ENCODE measurements at places on chromosomes 5 and 9.

DNA sequence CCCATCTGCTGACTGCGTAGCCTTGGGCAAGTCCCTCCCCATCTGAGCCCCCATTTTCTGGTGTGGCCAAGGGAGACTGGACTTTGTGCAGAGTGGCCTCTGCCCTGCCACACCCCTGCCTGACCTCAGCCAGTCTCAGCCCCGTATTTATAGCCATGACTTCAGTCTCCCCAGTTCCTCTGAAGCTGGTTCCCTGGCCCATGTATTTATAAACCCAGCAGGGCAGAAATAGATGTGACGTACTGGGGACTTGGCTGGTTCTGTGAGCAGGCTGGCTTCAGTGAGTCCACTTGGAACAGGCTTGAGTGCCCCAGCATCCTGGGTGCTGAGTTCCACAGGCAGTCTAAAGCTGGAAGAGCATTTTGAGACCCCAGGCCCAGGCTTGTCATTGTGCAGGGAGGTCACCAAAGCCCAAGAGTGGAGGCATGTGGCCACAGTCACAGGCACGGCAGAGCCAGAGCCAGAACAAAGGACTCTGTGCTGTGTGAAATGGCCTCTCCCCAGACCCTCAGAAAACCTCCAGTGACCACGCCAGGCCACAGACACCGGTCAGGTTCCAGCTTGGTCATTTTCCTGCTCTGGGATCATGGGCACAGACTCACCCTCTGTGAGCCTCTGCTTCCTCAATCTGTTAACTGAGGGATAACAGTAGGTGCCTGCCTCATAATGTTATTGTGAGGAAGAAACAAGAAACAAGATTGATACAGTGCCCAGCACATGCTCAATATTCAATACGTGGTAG, 30.4 kb upstream of the SYNPO start:
- DNase-seq, result no peak

DNA sequence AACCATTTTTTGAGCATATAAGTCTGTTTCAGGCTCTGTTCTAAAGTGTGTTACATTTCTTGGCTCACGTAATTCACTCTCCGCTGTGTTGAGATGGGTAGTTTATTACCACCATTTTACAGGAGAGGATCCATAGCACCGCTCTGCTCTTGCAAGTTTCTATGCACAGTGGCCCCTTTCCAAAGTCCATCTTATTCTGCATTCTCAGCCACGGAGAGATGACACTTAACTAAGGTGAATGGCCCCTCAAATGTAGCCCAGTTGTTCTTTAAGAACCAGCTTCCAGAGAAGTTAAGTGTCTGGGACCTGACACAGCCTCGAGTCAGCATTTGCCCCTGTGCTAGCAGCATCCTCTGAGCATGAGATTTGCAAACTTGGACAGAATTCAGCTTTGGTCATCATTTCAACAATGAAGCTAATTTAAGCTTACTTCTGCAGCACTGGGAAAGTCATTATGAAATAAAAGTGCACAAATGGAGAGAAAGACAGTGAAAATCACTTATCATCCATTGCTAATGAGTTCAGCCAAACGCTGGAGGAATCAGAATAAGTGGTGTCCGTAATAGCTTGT, 61.9 kb downstream of the FAM78A start:
- no peak for DNase-seq

- peak; percentile 43 for DNase-seq
These were observed 37.6 kb downstream of the C9orf57 start for GRCh38 chr9:72022841-72023240.

- peak; percentile 71 for DNase-seq
These were observed 71.8 kb downstream of the EGFLAM start for GRCh38 chr5:38330207-38330606.

DNA sequence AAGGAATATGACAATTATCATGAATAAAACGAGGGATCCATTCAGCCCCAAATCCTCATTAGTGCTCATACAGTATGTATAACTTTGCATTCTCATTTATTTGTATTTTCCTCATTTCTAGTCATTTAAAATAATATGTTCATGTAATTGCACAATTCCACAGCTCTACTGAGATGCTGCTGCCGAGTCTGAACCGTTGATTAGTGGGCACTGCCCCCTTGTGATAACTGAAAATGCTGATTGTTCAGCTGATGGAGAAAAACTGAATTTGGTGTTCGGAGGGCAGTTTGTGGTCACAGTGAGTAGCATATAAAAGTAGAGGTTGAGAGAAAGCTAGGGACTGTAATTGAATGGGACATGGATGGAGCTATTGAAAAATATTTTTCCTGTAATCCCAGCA, 12.2 kb upstream of the GPR151 start:
- DNase-seq, result no peak

DNA sequence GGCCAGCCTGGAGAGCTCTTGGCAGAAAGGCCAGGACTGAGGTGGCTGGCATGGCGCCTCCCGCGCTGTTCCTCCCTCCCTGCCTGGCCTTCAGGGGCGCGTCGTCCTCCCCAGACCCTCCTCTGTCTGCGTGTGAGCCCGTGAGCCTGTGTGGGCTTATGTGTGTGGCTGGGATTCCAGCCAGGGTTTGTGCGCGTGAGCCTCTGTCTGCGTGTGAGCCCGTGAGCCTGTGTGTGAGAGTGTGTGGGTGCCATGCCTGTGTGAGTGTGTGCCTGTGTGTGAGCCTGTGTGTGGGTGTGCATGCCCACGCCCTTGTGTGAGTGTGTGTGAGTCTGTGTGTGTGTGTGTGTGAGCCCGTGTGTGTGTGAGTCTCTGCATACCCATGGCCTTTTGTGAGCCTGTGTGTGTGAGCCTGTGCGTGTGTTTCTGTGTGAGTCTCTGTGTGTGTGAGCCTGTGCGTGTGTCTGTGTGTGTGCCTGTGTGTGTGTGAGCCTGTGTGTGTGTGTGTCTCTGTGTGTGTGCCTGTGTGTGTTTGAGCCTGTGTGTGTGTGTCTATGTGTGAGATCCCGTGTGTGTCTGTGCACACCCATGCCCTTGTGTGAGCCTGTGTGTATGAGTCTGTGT, 13.0 kb downstream of the RXRA start:
- DNase-seq, result no peak

DNA sequence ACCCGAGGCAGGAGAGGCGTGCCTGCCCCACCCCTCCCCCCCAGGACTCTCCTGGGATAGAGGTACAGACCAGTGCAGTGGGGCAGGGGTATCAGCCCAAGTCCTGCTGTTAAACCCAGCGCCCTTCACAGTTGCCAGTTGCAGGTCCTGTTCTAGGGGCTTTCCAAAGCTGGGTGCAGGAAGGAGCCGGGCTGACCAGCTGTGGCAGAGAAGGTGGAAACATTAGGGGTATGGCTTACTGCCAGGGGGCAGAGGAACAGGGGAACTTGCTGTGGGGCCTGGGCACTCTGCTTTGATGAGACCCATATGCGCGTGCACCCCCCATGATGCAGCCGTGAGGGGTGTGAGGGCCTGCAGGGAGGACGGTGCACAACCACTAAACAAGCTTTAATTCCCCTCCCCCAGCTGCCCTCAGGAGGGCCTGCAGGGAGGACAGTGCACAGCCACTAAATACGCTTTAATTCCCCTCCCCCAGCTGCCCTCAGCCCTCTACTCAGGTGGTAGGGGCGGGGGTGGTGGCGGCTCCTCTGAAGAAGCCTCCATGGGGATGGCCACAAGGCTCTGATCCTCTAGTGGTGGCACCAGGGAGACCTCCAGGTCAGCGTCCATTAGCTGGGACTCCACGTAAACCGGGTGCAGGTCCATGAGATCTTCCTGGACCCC, 766 bp upstream of the LRRC26 start:
- no peak for DNase-seq

DNA sequence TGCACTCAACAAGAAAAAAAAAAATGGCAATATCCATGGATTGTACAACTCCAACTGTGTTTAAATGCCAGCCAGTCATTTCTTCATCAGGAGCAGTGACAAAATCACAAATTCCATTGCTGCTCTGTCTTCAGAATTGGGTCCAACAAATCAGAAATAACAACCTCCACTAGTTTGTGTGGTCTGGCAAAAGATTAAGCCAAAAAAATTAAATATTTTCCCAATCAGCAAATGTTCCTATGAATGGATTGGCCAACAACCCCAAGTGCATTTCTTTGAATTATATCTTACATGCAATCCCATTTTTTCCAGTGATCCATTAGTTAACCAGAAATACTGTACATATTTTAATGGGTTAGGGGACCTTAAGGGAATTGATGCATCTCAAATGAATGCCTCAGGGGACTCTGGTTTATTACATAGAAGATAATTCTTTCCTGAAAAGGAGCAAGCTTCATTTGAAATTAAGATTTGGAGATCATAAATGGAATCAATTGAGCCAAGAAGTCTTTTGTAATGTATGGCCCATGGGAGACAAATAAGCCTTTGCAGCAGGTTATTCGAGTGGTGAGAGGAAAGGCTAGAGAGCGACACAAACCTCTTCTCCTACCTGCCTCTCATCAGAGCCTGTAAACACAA, 131.8 kb downstream of the TLE1 start:
- no peak for DNase-seq

- DNase-seq, result peak; percentile 85
These were observed 15.2 kb upstream of the LHX3 start for GRCh38 chr9:136220017-136220729.

- DNase-seq, result no peak
These were observed 165.5 kb downstream of the CACNA1B start for GRCh38 chr9:138043061-138043410.

DNA sequence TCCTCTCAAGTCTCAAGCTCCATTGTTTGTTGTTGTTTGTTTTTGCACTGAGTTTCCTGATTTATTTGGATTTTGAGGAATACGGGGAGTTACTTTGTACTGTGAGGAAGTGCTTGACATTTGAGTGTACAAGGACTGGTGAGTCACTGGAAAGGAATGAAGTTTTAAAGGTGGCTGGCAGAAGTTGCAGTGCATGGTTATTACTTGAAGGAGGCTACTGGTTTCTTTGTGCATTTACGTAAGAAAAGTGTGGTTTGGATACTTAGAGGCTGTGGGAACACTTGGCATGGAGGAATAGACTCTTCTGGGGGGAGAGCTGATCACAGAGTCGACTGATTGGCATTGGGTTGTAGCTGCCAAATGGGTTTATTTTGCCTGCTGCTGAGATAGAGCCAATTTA, 919.0 kb downstream of the TAF11L14 start:
- DNase-seq, result peak; percentile 82

GRCh38 chr5:163497315-163497714, 8.1 kb upstream of the MAT2B start:
- no peak for DNase-seq

- peak; percentile 79 for DNase-seq
These were observed 1247.0 kb upstream of the ACO1 start for GRCh38 chr9:31137176-31138160.

Data from urothelium cell line (cell line).